ENCODE measurements at places on chromosomes 11 and 22. TPM values are rescaled to one million over a fixed set of nuclear protein-coding genes. Genes with fewer than 3 reads are reported as not detected.

Gene SLC6A5
- total RNA-seq: not detected

Gene MMP11
- 5.1 TPM for total RNA-seq

Gene EFEMP2
- total RNA-seq: 57.3 TPM

Gene CATSPER1
- not detected for total RNA-seq

Gene PGA5
- not detected for total RNA-seq

Gene TBX10
- total RNA-seq: not detected

Gene RIMBP3B
- 0.09 TPM for total RNA-seq

Gene SMIM35
- total RNA-seq: not detected

Gene MRPL48
- total RNA-seq: 39.7 TPM

Gene LMO1
- total RNA-seq: not detected

GRCh38 chr22:37626144-37626543 lies 13.3 kb upstream of the SH3BP1 start:
- DNase-seq: peak; percentile 85

DNA sequence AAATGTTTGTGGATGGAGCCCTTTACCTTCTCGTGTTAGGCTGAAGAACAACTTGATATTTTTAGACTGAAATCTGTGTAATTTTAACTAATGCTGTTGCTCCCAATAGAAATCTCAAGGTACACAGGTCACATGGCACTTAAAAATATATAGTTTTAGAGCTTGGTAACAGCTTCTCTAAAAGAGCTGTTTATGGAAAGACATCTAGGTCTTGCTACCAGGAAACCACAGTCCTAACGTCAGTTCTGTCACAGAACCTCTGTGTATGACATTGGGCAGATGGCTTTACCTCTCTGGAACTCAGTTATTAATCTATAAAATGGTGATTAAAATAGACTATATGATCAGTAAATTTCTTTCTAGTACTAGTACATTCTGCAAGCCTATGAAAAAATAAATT lies 35.4 kb downstream of the PAK1 start:
- no peak for DNase-seq

GRCh38 chr11:117934526-117935307 lies 5.5 kb upstream of the TMPRSS13 start:
- no peak for DNase-seq

DNA sequence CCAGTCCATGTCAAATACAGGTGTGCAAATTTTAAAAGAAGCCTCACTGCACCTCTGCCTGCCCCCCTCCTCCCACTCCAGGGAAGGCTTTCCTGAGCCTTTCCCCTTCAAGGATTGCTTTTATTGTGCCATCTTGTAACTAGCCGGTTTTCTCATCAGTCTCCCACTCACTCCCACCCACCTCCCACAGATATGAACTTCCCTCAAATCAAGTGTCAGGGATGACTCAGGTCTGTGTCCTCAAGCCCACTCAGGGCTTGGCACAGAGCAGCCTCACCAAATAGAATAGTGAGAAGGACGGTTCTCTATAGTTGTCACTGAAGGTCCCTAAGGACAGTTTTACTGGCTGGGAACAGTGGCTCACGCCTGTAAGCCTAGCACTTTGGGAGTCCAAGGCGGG lies 43.0 kb downstream of the THAP12 start:
- DNase-seq: no peak

- no peak for DNase-seq
These were observed 850.5 kb downstream of the KCNA4 start for GRCh38 chr11:29166306-29166705.

- peak; percentile 35 for DNase-seq
These were observed 7.3 kb downstream of the CABP7 start for GRCh38 chr22:29727131-29727523.

GRCh38 chr22:46145896-46146295 lies 4.4 kb upstream of the PPARA start:
- DNase-seq: no peak

- no peak for DNase-seq
These were observed 599 bp upstream of the PPP2R1B start for GRCh38 chr11:111766834-111767142.

DNA sequence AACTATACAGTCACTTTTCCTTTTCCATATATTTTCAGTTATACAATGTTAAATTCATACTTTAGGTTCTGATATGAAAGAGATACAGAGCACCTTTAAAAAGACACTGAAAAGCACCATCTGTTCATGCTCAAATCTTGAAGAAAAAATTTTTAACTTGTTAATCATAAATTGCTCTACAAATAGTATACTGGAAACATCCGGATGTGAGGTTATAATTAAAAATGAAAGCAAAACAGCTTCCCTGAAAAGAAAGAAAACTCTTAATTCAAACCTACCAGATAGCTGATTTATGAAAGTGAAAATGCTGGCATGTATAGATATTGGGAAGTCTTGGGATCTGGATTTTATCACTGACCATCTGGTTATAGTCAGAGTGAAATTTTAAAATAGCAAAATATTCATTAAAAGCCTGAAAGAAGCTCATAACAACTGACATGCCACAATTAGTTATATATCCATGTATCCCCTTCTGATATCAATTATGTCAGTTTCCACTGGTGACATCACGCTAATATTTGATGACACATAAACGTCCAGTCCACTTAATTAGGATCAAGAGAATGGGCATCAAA lies 740.0 kb downstream of the DLG2 start:
- DNase-seq: no peak

- no peak for DNase-seq
These were observed 273.2 kb upstream of the KIRREL3 start for GRCh38 chr11:127273593-127274327.

DNA sequence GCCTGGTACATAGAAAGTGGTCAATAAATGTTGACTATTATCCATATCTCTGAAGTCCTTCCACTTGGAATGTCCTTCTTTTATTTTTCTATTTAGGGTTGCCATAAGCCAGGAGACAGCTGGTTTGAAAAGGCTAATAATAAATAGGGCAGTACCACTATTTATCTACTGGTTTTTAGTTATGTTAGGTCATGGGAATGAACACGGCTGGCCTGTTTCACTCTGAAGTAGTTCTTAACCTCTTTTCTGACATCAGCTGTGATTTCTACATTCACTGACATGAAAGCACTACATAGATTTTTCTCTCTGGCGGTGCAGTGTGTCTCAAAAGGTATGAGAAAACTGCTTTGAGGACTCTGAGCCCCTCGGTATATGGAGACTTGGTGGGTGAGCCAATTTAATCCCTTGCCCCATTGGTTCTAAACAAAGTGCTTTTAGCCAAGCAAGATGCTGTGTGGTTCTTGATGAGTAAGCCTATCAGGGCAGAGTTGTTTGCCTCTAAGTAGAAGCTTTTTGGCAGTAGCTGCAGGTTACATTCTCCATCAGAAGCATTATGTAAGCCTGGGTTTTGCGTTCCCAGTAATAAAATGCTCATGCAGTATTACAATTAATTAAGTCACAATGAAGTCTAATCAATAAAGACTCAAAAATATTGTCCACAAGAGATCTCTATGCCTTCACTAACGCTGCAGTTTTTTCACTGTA lies 48.7 kb upstream of the APOA1 start:
- DNase-seq: peak; percentile 83

DNA sequence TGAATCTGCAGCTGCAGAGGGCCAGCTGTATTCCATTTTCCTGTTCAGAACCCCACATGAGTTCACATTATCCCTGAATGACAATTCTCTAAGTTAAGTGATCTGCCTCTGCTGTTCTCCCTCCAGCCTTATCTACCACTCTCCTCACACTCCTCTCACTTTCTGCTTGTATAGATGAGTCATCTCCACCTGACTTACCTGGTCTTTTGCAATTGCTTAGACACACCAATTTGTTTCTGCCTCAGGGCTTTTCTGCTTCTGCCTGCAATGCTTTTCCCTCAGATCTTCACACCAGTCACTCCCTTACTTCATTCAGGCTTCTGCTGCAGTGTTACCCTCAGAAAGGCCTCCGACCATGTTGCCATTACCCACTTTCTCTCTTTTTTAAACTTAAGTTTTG lies 118.1 kb downstream of the ATM start:
- no peak for DNase-seq

- DNase-seq: no peak
These were observed 104.9 kb downstream of the MICAL3 start for GRCh38 chr22:17919276-17920144.

GRCh38 chr22:24419475-24419850 lies 7.9 kb upstream of the ADORA2A start:
- no peak for DNase-seq

- no peak for DNase-seq
These were observed 56.8 kb downstream of the CD82 start for GRCh38 chr11:44622190-44622650.

GRCh38 chr11:38710262-38710661 lies 2112.2 kb upstream of the RAG2 start:
- DNase-seq: no peak

DNA sequence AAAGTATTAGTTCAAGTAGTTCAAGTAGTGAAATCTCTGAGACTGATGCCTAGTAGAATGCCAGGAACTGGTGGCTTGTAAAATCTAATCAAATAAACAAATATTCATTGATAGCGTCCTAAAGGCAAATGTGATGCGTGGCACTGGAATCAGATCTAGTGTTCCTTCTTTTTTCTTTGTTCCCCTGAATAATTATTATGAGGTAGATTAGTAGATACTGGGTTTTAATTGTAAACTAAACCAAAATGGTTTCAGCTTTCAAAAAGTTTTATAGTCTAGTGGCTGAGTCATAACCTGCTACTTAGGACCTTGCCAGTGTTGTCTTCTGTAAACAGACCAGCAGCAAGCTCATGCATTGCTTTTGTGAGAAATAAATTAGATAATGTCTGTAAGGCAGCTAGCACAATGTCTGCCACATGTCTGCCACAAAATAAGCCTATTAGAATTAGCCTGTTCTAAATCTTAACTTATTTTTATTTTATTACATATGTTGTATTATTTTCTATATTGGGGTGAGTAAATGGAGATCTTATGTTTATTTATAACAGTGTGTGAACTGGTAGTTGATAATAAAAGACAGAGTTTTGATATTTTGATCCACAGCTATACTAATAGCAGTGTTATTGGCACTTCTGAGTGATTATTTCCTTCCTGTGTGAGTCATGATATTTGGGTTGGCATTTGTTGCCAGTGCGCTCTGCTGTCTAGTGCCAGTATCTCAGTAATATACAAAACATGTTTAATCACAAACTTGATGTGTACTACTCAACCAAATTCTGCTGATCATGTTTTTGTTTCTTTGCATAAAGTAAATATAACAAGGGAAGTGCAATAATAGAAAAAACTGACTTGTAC lies 135.7 kb downstream of the TMEM135 start:
- DNase-seq: peak; percentile 41

DNA sequence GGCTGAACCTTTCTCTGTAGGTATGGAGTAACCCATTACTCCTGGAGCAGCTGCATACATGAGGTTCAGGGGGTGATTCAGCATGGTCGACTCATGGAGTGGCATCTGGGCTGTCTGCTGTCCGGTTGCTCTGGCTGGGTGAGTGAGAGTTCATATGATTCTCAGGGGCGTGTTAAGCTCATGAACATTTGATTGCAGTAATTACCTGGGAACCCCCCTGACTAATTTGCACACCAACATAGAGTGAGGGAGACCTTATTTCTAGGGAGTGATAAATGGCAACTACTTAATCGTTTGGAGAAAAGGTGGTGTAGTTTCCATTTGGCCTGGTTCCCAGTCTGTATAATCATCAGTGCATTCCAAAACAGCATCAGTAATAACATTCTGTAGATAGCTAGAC lies 661.9 kb downstream of the ETS1 start:
- DNase-seq: peak; percentile 22

GRCh38 chr11:19466314-19466713 lies 225.6 kb upstream of the E2F8 start:
- DNase-seq: no peak

DNA sequence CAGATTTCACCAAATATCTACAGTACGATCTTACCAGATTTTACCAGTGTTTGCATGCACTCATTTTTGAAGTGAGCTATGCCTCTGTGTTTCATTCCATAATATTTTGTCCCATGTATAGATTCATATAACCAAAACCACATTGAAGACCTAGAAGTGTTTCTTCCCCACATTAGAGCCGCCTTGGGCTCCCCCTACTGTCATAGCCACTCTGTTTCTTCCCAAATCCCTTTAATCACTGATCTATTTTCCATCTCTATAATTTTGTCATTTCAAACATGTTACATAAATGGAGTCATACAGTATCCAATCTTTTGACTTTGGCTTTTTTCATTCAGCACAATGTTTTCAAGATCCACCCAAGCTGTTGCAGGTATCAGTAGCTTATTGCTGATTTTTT lies 12.7 kb downstream of the MRGPRX3 start:
- DNase-seq: peak; percentile 4

GRCh38 chr11:106082096-106082495 lies 4.6 kb downstream of the AASDHPPT start:
- no peak for DNase-seq

DNA sequence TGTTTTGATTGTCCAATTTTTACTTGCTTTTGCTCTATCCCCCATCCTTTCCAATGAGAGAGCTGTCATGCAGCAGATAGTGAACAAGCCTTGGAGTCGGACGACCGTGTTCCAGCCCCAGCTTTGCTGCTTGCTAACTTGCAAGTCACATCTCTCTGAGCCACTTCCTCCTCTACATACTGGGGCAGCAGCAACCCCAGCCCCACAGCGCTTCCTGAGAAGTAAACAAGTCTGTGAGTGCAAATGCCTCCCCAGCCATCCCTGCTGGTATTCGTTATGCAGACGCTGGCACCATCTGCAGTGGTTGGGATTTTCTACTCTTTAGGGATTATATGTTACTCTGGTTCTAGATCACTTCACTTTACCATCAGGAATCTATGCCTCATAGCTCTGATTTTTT lies 35.0 kb downstream of the TPBGL start:
- DNase-seq: no peak

GRCh38 chr11:121625777-121626506 lies 173.2 kb upstream of the SORL1-AS1 start:
- DNase-seq: peak; percentile 80

- no peak for DNase-seq
These were observed 54.5 kb downstream of the MRTFA start for GRCh38 chr22:40582063-40582462.

GRCh38 chr11:86372586-86372985 lies 2.1 kb upstream of the CCDC81 start:
- DNase-seq: no peak

DNA sequence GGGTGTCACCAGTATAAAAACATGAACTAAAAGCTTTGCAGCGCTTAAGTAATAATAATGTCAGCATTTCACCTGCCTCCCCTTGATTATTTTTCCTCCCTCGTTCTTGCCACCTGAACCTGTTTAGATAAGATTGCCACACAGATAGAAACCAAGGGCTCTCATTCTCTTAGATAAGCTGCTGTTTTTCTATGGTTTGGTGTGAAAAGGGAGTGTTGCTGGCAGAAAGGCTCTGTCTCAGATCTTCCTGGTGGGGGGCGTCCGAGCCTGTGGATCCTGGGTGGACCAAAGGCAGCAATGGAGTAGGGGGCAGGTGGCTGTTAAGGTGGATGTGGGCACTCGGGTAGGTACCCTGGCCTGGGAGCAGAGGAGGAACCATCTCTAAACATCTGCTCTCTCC lies 147.5 kb downstream of the ST3GAL4 start:
- DNase-seq: no peak

GRCh38 chr11:76406359-76406758 lies 25.2 kb downstream of the GVQW3 start:
- DNase-seq: no peak

Measured in fibroblast of the aortic adventitia (primary cell).